Ureter (tissue), 1 donor: ENCODE measurements at places on chromosomes 4 and X.

DNA sequence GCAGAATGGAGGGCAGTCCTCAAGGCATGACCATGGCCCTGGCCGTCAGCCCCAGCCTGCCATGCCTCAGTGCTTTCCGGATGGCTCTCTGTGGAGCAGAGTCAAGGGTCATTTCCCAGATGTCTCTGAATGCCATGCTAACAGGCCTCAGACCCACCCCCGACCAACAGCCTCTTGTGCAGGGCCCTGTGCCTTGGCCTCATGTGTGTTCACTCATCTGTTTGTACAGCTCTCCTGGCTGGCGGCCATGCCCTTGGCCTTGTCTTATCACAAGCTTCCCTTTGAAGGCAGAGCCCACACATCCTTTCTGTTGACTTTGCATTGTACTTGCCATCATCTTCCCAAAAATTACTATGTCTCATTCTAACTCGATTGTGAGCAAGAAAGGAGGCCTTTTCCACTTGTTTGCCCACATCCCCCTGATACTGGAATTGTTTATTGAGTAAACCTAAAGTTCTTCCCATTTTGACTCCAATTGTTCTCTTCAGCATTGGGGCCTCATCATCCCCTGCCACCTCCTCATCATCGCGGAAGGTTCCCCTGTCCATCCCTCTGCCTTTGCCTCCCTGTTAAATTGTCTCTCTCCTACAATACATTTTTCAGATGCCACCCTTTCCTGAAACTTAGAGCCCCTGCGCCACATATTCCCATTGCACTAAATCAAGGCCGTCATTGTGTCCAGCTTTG, 6.3 kb downstream of the CA5B start:
- no peak for DNase-seq

DNA sequence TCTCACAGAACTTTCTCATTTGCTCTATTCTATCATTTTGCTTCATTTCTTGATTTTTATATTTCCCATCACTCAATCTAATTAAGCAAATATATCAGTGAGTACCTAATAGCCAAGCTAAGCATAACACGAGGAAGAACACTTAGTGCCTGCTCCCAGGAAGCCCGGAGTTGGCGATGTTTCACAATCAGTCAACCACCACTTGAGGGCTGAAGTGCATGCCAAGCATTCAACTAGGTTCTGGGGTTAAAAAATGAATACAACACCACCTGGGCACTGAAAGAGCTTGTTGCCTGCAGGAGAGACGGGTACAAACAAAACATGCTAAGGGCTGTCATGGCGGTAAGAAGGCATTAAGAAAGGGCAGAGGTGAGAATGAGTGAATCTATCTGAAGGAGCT, 47.5 kb downstream of the UCHL1 start:
- no peak for DNase-seq

- no peak for DNase-seq
Measured at GRCh38 chrX:17596546-17597205, 140.6 kb upstream of the SCML1 start.

DNA sequence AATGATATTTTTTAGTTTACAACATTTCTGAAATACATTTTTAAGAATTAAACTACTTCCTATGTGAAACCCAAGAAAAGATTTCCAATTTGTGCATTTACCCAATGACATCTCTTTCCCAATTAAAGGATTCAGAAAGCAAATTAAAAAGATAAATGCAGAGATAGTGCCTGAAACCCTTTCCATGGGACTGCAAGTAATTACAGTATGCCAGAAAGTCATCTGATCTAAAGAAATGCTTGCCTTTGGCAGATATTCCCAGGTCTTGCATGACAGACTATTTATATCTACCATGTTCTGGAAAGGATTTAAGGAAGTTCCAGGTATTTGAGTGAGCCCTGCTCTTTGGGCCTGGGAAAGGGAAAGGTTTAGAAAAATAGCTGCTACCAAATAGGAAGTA, 41.6 kb upstream of the CXorf38 start:
- no peak for DNase-seq

DNA sequence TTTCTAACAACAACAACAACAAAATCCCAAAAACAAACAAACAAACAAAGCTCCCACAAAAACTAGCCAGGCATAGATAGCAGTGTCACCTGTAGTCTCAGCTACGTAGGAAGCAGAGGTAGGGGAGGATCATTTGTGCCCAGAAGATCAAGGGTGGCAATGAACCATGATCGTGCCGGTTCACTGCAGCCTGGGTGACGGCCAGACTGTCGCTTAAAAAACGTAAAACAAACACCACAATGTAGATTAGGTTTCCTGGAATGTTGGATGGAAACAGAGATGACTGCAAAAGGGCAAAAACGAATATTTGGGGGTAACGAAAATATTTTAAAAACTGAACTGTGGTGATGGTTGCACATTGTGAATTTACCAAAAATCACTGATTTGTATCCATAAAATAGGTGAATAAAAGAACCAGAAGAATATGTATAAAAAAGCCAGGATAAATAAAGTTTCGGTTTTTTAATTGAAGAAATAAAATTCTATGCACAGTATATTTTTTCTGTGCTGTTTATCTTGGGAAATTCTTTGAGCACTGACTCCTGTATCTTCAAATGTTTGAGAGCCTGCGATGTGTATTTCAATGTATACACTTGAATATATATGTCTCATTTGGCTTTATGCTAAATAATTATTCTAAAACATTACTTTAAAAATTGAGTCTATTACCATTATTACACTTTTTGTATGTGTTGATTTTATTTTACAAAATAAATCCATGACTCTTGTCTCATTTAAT, 1477.0 kb downstream of the PCDH7 start:
- DNase-seq = no peak

DNA sequence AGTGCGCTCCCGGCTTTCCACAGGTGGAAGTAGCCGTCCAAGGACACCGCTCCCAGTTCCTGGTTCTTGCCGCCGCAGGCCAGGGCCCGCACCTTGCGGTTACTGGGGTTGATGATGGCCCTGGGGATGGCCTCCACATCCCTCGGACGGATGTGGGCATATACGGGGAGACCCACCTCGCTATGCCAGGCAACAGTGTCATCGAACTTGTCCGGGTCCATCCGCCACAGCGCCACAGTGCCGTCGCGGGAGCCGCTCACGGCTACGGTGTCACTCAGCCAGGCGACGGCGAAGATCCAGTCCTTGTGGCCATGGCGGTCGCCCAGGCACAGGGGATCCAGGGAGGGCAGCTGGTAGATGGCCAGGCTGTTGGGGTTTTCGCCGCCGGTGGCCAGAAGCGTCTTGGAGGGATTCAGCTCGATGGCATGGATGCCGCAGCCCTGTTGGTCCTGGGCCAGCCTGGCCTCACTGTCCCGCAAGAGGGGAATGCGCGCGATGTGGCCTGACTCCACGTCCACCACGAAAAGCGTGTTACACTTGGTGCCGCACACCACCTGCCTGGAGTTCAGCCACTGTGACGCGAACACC, 795 bp downstream of the DCAF12L1 start:
- no peak for DNase-seq

- no peak for DNase-seq
Measured at GRCh38 chr4:82388405-82388804, 14.6 kb upstream of the HNRNPD start.

DNA sequence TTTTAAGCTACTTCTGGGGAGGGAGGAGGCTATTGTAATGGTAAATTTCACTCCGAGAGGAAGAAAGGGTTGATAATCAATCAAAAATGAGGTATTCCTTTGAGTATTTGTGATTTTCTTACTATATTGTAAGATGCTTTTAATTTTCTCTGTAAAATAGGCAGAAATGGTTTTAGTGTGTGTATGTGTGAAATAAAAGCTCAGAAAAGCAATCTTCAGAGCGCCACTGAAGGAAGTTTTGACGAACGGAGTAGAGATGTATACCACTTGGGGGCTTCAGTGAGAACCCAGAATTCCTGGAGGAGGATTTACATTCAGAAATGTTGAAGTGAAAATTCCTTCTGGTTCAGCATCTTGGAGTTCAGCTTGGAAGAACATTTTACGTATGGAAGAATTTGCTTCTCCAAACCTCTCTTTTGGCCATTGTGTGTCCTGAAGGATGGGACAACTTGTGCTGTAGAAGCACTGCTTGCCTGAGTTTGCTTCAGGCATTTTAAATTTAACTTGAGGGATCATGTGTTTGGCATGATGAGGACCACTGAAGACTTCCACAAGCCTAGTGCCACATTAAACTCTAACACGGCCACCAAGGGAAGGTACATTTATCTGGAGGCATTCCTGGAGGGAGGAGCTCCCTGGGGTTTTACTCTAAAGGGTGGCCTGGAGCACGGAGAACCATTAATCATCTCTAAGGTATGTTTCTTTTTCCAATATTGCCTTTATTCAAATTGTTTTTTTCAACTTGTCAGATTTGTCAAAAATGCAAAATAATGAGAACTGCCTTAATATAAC, 695 bp downstream of the SHROOM3 start:
- no peak for DNase-seq

GRCh38 chrX:23901060-23901459, 6.7 kb downstream of the APOO start:
- peak; percentile 46 for DNase-seq

DNA sequence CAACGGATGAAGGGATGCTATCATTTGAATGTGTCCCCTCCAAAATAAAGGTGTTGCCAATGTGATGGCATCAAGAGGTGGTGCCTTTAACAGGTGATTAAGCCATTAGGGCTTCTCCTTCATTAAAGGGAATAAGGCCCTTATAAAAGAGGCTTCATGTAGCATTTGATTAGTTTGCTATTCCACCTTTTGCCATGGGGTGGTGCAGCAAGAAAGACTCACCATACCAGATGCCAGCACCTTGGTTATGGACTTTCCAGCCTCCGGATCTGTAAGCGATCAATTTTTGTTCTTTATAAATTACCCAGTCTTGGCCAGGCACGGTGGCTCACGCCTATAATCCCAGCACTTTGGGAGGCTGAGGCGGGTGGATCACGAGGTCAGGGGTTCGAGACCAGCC, 7.9 kb upstream of the SLC25A43 start:
- DNase-seq = no peak

- no peak for DNase-seq
Measured at GRCh38 chrX:69556060-69557011, 52.2 kb downstream of the NALF2 start.

DNA sequence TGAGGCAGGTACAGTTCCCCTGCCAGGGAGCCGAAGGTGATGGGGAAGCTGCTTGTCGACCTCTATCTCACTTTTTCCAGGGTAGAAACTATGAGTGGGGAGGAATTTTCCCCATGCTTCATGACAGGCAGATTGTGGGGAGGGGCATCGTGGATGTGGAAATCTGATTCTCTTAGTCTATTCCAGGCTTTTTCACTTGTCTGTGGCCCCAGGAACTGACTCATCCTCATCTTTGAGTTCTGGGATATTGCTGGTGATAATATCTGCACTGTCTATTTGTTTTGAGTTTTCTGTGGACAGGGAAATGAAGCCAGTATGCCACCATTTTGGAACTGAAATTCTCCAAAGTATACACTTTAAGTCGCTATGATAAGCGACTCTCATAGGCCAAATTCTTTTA, 7.6 kb upstream of the TLR2 start:
- no peak for DNase-seq

GRCh38 chr4:30117433-30117832, 602.7 kb upstream of the PCDH7 start:
- DNase-seq = no peak

- DNase-seq = no peak
Measured at GRCh38 chrX:13248867-13249486, 70.9 kb downstream of the ATXN3L start.

DNA sequence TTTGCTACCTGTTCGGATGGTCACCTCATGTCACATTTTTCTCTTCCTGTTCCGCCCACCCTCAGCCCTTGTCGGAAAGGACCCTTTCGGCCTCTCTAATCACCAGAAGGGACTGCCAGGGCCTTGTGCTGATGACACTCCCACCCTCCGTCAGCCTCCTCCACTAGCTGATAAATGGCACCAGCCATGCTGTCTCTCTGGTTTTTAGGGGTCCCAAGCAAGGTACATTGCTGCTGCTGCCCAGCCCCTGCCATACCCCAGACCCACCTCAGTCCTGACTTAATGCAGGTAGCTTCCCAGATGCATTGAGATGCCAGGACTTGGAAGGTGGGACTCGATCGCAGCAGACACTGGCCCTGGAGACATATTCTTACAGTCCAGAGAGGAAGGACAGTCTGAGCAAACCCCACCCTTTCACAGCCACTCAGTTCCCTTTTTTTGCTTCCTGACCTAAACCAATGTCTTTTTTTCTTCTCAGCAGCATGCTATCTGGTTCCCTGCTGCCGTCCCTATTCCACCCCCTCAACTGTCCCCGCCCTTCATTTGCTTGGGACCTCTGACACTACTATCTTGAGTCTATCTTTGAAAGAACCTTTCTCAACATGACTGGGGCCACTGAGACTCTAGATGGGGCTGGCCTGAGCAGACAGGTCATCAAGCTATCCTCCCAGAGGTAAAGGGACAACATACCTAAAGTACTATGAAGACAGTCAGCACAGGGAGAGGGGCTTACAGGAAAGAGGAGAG, at the start of gene BTK:
BTK (minus strand) TSS at position 397 of the 747 bp plus-strand sequence. CDS start 10,907 bp downstream, outside the sequence.
- DNase-seq = no peak

DNA sequence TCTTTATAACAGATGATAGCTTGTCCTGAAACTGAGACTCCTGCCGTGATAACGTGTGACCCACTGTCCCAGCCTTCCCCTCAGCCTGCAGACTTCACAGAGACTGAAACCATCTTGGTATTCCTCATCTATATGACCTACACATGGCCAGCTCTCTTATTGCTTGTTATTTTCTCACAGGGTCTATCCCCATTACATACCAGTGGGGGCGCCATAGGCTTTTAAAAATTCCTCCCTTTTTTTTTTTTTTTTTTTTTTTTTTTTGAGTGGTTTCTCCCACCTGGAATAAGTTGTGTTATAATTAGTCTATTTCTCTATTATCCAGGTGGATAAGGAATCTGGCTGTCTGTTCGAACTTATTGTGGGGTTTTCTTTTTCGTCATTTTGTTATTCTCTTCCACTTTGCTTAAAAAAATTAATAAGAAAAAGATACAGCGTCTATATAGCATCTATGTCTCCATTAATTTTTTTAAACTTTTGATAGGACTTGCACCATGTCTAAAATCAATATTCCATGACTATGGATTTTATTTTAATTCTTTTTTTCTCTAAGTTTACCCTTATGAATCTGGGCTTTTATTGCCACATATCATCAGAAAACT, 47.2 kb downstream of the GYG2 start:
- no peak for DNase-seq

- DNase-seq = no peak
Measured at GRCh38 chrX:135431886-135432285, 10.1 kb downstream of the SMIM10L2A start.

DNA sequence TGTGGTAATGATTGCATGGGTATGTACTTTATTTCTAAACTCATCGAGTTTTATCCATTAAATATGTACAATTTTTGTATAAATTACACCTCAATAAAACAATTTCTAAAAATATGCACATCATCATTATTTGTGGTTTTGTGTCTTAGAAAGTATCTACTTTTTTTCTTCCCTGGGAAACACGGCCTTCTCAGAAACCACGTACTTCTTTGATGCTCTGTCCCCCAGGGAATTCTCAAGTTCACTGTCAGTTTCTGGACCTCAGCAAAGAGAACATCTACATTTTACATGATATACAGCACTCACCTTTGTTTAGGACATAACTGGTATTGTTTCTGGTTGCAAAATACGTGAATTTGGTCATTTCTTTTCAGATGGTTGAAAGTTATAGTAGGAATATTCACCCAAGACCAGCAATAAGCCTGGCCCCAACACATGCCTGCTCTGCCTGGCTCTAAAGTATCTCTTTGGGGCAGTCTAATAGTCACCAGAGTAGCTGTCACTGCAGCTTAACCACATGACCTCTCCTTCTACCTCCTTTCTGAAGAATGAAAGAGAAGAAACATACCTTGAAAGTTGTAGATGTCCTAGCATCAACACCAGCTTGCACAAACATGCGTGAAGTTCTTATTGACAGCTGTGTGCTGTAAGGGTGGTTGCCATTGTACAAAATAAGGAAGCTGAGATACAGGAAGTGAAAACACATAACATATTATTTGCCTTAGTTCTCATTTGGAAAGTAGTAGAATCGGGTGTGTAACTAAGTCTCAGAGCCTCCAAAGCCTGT, 48.4 kb upstream of the SPANXN4 start:
- no peak for DNase-seq
